ENCODE measurements at places on chromosomes 7 and 10.

DNA sequence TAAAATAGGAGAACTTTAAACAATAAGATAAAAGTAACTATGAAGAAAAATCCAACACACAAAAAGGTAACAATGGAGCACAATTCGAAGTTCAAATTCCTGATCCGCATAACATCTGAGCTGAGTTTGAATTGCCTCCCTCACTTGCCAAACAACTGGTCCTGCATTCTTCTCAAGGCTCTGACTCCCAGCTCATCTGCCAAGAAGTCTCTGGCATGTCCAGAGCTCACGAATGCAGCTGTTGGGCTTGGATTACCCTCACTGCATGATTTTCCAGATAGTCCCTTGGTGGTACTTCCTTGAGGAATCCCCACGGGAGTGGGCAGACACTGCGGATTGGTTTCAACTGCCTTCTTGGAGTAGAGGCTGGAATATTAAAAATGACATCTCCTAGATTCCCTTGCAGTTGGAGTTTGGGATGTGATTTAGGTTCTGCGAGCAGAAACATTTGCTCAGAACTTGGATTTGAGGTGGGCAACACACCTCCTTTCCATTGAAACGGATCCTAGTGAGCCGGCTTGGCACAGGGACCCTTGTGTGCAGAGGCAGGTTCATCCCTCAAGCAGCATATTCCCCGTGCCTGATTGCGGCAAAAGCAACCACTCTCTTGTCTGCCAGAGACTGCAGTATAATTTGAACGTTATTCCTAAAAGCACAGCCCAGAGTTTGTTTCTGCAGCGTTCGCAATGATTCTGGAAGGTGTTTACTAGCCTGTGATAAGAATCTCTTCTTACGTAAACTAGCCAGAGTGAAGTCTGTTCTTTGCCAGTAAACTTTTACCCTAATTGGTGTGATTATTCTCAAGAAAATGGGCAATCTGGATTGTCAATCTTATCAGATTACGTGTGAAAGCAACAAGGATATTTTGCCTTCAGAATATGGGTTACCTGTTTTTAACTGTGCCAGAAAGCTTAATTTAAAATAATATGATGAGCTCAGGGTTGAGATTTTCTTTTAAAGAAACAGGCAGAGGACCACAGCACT, 23.4 kb upstream of the PRKCQ start:
- DNase-seq = no peak

GRCh38 chr7:150943453-150943814, 34.7 kb downstream of the KCNH2 start:
- no peak for DNase-seq

DNA sequence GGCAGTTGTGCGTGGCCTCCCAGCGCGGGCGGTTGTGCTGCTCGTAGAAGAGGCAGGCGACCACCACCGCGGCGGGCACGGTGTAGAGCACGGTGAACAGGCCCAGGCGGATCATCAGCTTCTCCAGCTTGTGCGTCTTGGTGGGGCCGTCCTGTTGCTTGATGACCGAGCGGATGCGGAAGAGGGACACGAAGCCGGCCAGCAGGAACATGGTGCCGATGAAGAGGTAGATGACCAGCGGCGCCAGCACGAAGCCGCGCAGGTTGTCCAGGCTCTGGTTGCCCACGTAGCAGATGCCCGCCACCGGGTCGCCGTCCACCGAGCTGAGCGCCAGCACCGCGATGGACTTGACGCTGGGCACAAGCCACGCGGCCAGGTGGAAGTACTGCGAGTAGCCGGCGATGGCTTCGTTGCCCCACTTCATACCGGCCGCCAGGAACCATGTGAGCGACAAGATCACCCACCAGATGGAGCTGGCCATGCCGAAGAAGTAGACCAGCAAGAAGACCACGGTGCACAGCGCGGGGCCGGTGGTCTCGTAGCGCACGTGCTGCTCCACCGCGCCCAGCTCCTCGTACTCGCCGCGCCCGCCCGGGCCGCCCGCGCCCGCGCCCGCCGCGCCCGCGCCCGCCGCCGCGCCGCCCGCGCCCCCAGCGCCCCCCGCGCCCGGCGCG, 2.2 kb downstream of the FZD8 start:
- DNase-seq = no peak

DNA sequence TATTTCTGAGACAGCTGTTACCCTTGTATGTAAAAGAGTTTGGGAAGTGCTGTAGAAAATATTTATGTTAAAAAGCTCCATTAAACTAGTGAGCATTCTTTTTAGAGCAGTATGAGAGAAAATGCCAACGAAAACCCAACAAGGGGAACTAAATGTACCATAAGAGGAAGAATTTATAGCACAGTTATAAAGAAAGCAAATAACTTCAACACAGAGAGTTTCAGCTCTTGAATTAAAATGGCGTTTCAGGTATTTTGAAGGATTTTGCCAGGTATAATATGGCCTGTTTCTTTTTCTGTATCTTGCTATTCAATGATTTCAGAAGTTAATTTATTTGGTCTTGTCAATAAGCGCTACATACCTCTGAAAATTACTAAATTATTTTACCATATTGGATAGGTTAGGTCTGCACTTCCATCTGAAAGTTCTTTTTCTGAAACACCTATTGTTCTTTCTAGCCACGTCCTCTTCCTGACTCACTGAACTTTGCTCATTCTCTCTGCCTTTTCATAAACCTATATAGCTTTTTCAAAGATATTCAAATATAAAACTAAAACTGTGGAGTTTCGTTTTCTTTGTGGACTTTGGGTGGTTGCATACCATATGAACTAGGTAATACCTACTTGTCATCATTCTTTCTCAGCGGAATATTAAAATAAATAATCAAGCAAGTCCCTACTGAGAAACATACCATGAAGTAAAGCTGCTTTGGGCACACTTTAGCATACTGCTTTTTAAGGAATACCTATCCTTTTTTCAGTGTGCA, 136.1 kb downstream of the SEMA3A start:
- no peak for DNase-seq

- no peak for DNase-seq
These were observed 484.2 kb downstream of the PLXNA4 start for GRCh38 chr7:132092106-132092505.

- no peak for DNase-seq
These were observed 118.7 kb downstream of the C10orf105 start for GRCh38 chr10:71600849-71601248.

GRCh38 chr10:102120991-102121738, 997 bp upstream of the LDB1 start:
- peak; percentile 47 for DNase-seq

DNA sequence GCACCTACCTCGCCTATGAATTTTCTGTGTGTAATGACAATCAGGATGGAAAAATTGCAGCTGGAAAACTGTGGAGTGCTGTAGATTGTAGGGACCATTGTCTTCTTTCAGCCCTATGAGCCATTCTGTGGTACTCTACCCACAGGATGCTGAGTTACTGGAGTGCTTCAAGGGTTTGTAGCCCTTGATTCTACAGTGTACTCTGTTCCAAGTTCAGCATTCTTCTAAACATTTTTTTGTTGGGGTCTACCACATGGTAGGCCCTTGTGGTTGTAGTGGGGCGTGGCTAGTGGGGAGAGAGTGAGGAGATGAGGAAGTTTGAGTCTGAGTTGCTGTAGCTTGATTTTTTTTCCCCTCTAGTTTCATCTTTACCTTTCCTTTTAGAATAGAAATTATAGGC, 33.5 kb downstream of the REEP3 start:
- no peak for DNase-seq

DNA sequence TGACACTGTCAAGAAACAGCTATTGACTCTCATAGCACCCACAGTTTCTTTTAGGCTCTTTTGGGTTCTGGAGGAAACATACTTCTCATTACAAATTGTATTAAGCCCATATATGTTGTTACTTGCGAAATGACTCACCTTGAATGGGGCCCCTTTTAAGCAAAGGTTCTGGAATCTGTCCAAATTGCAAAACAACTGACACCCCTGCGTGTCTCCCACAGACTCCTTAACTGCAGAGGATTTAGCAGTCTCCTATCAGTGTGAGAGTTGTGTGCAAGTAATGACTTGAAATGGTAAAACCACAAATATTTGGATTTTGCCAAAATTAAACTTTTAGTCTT, 192.3 kb downstream of the DNAJC1 start:
- DNase-seq = no peak

DNA sequence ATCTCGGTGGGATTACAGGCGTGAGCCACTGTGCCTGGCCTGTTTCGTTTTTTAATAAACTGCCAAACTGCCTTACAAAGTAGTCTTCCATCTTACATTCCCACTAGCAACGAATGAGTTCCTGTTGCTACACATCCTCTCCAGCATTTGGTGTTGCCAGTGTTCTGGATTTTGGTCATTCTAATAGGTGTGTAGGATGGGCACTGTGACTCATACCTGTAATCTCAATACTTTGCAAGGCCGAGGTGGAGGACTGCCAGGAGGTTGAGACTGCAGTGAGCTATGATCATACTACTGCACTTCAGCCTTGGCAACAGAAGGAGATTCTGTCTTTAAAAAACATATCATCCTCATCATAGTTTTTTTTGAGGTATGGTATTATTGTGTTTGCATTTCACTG, 21.4 kb upstream of the RSBN1L start:
- DNase-seq = no peak

GRCh38 chr7:77802557-77803405, 4.2 kb downstream of the PHTF2 start:
- no peak for DNase-seq

DNA sequence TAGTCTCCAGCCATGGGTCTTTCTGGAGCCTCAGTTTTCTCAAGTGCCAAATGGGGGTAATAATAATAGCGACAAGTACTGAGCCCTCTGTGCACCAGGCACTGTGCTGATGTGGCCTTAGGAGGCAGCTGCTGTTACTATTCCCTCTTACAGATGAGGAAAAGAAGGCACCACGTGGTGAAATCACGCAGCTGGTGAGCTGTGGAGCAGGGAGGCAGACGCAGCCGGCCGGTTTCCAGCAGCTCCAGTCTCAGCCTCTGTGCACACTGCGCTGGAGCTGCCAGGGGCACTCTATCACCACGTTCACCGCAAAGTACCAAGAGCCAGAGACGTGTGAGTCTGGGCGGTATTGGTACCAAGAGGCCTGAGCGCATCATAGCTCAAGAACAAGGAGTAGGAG, 9.6 kb downstream of the PYROXD2 start:
- DNase-seq = no peak

- DNase-seq = no peak
These were observed 54.8 kb upstream of the CALCR start for GRCh38 chr7:93629291-93629801.

- DNase-seq = no peak
These were observed 1133.4 kb downstream of the XPNPEP1 start for GRCh38 chr10:108789919-108790318.

DNA sequence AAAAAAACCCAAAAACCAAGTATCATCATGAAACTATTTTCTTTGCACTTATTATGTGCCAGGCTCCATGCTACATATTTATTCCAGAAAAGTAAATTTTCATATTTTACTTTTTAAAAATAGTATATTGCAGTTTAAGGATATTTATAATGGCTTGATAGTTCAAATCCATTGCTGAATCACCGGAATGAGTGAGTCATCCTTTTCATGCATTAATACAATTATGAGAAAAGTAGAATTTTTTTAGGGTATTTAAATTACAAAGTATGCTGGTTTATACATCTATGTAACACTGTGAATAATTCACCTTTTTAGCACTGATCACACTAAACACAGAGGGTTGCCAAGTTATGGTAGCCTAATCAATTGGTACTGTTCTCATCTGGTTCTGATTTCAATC, 54.3 kb downstream of the SLC16A9 start:
- no peak for DNase-seq

DNA sequence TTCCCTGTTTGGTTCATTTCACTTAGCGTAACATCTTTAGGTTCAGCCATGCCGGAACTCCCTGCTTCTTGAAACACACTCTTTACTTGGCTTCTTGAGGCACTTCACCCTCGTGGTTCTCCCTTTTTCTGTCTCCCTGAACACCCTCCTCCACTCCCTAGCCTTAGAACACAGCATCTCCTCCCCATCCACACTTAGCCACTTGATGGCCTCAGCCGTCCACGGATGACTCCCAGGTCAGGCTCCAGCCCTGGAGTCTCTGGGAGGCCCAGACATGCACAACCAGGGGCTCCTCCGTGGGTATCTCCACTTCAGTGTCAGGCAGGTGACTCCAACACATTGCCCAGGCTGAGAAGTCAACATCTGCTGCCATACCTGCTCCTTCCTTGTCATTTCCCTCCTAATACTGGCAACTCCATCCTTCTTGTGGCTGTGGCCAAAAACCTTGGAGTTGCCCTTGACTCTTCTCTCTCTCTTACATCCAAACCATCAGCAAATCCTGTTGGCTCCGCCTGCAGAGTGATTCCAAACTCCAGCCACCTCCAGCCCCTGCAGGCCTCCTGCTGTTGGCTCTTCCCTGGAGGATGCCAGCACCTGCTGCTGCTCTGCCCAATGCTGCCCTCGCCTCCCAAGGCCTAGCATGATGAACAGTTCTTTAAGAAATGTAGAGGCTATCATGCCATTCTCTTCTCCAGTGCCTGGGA, 8.4 kb upstream of the INMT start:
- peak; percentile 13 for DNase-seq

- no peak for DNase-seq
These were observed 59.4 kb downstream of the CALCR start for GRCh38 chr7:93515144-93515543.

- DNase-seq = no peak
These were observed 21.5 kb upstream of the MYL10 start for GRCh38 chr7:101650579-101651081.
